ENCODE measurements at places on chromosomes 13 and 19.

GRCh38 chr19:32418155-32418554, 12.6 kb downstream of the DPY19L3 start:
- no peak for DNase-seq

DNA sequence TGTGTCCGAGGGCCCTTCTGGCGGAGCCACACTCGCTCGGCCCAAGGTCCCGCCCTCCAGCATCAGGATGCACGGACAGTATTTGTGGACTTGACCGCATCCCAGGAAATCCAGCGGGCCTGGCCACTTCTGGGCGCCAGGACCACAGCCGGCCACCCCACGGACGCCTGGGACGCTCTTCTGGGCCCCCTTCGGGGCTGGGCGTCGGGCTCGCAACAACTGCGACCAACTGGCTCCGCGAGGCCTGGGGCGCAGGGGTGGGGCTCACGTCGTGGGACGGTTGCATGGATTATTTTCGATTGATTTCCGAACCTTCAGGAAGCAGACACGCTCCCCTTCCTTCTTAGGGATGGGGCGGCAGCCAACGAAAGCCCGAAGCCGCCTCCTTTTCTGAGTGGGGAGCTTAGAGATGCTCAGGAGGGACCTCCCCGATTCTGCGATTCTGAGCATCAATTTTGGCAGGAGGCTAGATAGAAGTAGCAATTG, 521 bp upstream of the NUP58 start:
- peak; percentile 20 for DNase-seq

- peak; percentile 81 for DNase-seq
Measured at GRCh38 chr19:42140125-42140754, 8.0 kb upstream of the POU2F2 start.

- no peak for DNase-seq
Measured at GRCh38 chr13:91145571-91146205, 201.8 kb upstream of the MIR17HG start.

DNA sequence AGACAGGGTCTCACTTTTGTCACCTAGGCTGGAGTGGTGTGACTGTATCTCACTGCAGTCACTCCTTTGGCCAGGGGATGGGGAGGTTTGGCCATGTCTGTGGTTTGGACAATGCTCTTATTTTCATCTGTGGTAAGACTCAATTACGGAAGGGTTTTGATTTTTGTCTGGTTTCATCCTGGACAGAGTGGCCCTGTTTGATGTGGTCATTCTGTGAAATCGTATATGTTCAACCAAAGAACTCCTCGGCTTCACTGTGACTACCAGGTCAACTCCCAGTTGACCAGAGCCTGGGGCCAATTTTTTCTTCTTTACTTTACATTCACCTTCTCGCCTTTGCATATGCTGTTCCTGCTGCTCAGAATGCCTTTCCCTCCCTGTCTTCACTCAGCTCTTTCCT, 6.8 kb upstream of the CCDC124 start:
- no peak for DNase-seq

GRCh38 chr13:82412749-82413148, 1469.5 kb downstream of the SLITRK1 start:
- DNase-seq, result no peak

- peak; percentile 66 for DNase-seq
Measured at GRCh38 chr19:17703824-17704463, 15.3 kb upstream of the MAP1S start.

DNA sequence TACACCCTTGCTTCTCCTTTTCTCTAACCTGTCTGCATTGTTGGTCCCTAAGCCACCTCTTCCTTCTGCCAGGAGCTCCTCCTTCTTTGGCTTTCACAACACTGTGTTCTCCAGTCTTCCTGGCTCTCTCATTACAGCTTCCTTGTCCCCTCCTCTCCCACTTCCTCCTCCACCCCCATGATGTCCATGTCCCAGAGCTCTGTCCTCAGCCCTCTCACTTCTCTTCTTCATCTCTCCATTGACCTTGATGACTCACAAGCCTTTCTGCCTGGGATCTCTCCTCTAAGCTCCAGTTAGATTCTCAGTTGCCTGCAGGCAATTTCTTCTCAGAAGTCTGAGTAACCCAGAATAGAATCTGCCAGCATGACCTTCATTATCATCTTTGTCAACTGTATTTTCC, 100.3 kb upstream of the WASF3 start:
- no peak for DNase-seq

- DNase-seq, result no peak
Measured at GRCh38 chr19:7596211-7596937, 711 bp downstream of the CAMSAP3 start.

DNA sequence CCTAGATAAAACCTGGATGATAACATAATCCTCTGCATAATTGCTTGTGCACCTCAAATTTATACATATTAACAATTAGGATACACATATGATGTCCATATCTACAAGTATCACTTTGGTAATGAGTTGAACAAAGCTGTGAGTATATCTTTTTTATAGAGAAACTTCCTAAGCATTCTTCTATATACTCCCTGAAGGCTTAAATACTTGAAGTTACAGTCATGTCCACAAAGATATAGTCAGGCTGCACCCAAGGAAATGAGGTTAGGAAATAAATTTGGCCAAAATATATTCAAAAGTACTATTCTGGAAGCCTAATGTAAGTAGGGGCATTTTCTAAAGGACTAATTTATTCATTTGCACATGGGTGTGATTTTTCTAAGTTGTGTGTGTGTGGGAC, 761.5 kb downstream of the PCDH9 start:
- DNase-seq, result no peak

- no peak for DNase-seq
Measured at GRCh38 chr13:114122127-114122511, 10.3 kb downstream of the RASA3 start.

DNA sequence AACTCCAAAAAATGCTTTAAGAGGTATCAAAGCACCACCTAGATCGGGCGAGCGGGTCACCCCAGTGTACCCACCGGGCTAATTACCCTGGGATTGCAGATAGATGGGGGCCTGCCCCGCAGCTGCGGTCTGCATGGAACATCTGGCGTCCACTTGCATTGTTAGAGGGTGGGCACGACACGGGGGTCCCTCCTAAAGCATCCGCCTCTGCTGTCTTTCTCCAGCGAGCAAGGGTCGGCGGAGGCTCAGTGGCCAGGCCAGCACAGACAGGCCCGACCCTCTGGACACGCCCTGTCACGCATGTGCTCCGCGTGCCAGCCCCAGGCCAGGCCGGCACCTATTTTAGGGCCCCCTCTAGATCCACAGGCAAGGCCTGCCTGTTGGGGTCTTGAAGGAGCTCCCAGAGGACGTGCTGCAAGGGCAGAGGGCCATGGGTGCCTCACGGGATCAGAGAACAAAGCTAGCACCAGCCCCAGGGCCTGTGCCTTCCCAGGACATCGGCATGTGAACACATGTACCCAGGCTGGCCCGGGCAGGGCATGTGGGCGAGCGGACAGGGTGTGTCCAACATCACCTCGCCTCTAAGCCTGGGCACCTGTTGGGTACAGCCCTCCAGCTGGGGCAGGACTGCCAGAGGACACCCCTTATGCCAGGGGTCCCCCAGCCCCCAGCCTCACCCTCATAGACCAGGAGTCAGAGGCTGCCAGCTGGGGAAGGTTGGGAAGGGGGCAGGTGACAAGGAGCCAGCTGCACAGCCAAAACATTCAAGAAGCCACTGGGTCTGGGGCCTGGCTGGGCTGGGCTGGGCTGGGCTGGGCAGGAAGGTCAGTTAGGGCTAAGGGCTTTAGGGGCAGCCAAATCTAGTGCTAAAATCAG, 35.6 kb upstream of the NANOS3 start:
- no peak for DNase-seq

- DNase-seq, result no peak
Measured at GRCh38 chr13:49351871-49352270, 92.0 kb downstream of the CAB39L start.

- DNase-seq, result no peak
Measured at GRCh38 chr19:58570770-58571574, 2.2 kb downstream of the MZF1 start.

- DNase-seq, result no peak
Measured at GRCh38 chr13:48278806-48279205, 24.7 kb upstream of the RB1 start.

GRCh38 chr13:59915252-59915651, 248.5 kb downstream of the DIAPH3 start:
- DNase-seq, result no peak

GRCh38 chr13:112132619-112133018, 65.7 kb downstream of the SOX1 start:
- DNase-seq, result no peak

DNA sequence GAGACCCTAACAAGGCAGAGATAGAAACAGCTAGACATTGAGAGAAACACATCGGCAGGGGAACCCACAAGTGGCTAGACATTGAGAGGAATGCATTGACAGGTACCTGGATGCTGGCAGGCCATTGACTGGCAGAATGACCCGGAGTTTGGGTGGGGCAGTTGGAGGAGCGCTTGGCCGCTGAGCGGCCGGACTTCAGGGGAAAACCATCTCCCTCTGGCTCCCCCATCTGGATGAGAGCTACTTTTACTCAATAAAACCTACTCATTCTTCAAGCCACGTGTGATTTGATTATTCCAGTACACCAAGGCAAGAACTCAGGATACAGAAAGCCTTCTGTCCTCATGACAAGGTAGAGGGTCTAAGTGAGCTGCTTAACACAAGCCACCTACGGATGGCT, 473.4 kb downstream of the SLITRK5 start:
- DNase-seq, result no peak

GRCh38 chr19:14555918-14556661, 15.8 kb downstream of the NDUFB7 start:
- DNase-seq, result no peak

GRCh38 chr19:48674216-48674809, 1.5 kb upstream of the NTN5 start:
- DNase-seq, result no peak

DNA sequence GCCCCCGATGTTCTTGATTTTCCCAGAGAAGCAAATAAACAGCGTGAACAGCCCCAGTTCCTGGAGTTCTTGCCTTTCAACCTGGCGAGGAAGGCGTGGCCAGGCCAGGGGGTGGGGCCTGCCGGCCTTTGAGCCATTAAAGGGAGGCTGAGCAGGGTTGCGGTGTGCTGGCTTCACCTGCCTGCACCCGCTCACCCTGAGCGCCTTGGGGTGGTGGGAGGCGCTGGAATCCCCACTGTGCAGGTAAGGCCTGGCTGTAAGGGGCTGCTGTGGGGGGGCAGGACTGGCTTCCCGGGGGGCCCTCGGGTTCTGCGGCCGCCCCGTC, 2.7 kb upstream of the MISP start:
- DNase-seq, result no peak

DNA sequence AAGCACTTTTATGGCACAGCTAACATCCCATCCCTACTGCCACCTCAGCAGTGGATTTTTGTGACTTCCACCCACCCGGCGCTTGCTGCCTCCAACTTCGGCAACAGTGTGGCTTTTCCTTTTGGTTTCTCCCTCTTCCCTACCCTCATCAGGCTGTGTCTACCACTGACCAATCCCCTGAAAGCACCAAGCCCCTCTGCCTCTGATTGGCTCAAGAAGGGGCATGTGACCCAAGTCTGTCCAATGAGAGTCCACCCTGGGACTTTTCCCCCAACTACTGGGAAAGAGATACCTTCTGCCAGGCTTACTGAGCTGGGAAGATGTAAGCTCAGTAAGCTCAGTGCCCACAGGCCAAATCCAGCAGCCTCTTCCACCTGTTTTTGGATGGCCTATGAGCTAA, 5.8 kb downstream of the SMIM7 start:
- no peak for DNase-seq

DNA sequence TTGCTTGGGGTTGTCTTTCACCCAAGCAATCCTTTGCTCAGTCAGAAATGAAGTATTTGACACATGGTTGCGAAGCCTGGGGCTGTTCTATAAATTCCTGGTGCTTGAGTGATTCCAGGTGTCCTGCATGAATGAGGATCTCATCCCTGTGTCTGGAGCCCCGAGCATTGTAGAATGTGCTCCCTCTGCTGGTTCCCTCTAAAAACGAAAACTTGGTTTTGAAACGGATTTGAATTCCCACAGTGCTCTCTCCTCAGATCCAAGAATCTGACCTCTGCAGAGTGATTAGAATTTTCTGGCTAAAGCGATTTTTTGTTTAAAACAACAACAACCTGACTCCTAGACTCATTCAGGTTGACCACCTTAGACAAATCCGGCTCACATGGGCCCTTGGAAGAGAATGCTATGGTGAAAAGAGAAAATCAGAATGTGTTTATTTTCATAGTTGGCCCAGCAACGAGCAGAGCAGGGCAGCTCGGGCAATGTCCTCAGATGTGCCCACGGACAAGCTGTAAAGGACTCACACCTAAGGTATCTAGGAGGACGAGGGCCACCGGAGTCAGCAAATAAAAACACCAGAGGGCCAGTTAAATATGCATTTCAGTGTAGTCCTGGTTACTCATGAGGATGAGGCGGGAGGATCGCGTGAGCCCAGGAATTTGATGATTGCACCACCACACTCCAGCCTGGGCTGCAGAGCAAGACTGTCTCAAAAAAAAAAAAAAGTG, 8.7 kb upstream of the ATP12A start:
- peak; percentile 78 for DNase-seq

DNA sequence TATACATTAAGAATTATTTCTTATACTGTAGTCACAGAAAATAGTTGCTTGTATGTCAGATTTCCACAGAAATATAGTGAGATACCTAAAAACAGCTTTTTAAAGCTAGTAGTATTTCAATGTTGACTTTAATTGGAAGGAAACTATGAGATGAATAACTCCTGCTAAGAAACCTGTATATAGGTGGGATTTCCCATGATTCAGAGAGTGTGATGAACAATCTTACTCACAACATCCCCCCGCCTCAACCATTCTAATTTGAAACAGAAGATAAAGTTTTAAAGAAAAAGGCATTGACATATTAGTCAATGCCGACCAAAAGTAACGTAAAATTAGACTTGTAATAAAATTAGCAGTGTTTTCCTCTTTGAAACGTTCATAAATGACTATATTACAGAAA, 1.4 kb upstream of the MIR17HG start:
- DNase-seq, result no peak

GRCh38 chr13:94761407-94761806, 49.1 kb upstream of the SOX21 start:
- no peak for DNase-seq

GRCh38 chr13:73336773-73337172, 278.0 kb downstream of the KLF5 start:
- DNase-seq, result no peak

DNA sequence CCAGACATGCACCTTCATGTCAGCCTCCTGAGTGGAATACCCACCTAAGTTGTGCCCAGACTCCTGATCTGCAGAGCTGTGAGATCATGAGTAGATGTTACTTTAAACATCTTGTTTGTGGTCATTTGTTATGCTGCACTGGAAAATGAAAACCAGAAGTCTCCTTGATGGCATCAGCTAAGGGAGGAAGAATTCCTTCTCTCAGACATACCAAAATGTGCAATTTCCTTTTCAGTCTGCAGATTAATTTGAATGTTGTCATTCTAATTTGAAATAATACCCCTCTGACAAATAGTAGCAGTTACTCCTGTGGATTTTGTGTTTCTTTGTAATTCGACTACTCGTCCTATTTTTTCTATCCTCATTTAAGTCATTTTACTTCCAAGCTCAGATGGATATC, 59.3 kb downstream of the ITGBL1 start:
- DNase-seq, result peak; percentile 26

DNA sequence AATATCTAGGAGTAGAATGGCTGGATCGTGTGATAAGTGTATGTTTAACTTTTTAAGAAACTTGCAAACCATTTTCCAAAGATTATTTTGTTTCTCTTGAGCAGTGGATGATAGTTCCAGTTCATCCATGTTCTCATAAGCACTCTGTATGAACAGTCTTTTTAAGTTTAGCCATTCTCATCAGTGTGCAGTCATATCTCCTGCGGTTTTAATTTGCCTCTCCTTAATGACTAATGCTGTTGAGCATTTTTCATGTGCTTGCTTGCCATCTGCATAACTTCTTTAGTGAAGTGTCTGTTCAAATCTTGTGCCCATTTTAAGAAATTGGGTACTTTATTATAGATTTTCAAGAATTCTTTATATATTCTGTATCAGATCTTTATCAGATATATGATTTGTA, 58.6 kb downstream of the WASF3 start:
- DNase-seq, result peak; percentile 13
